ENCODE measurements at places on chromosomes 7 and 10.

- DNase-seq, result no peak
Measured at GRCh38 chr10:127923646-127924045, 16.7 kb downstream of the PTPRE start.

DNA sequence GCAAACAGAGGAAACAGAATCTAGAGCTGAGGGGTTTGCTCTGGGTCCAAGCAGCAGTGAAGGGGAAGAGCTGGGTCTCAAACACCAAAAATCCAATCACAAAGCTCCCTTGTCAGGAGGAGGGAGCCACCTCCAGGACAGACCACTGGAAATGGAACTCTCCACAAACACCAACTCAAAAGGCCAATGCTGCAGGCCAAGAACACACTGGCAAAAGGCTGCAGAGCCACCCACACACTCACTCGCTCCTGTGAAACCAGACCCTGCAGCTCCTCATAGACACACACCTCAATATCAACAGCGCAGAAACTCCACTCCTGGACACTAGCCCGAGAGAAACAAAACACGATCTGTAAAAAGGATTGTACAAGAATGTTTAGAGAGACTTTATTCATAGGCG, 213.5 kb downstream of the PTPRN2 start:
- no peak for DNase-seq

- no peak for DNase-seq
Measured at GRCh38 chr7:90764848-90765570, 168.9 kb downstream of the CDK14 start.

- DNase-seq, result no peak
Measured at GRCh38 chr10:7967035-7967434, 87.5 kb upstream of the GATA3 start.

GRCh38 chr10:87862679-87863052, 667 bp downstream of the KLLN start:
- DNase-seq, result no peak

DNA sequence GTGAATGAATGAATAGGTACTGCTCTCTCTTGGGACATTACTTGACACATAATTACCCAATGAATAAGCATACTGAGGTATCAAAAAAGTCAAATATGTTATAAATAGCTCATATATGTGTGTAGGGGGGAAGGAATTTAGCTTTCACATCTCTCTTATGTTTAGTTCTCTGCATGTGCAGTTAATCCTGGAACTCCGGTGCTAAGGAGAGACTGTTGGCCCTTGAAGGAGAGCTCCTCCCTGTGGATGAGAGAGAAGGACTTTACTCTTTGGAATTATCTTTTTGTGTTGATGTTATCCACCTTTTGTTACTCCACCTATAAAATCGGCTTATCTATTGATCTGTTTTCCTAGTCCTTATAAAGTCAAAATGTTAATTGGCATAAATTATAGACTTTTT, 1.2 kb downstream of the CFTR start:
- no peak for DNase-seq

DNA sequence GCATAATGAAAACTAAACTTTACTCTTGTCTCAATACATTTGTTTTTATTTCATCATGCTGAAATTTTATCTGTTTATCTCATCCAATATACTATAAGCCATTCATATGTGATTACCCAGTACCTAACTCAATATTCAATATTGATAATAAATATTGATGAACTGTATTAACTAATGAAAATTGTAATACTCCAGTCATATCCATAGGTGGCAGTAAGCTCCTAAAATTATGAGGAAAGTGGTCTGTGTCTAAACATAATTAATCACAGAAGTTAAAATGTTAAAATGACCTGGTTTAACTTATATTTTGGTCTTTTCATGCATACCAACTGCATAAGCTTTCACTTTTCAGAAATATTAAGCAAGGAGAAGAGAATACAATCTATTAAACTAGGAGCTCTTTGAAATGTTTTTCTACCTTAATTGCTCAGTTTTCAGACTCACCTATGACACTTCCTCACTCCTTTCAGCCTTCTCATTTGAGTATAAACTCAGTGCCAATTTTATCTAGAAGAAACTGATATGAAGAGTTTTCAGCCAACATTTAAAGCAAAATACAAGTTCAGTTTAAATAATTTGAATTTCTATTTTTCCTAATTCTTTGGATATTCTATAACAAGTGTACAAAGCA, 30.5 kb upstream of the VWDE start:
- DNase-seq, result no peak

Data from activated CD8-positive, alpha-beta memory T cell treated with anti-CD3 and anti-CD28 coated beads for 4 hours (primary cell).